ENCODE measurements at places on chromosomes 12 and 14.

GRCh38 chr14:76647697-76648298 lies 113.5 kb upstream of the VASH1 start:
- DNase-seq, result no peak

DNA sequence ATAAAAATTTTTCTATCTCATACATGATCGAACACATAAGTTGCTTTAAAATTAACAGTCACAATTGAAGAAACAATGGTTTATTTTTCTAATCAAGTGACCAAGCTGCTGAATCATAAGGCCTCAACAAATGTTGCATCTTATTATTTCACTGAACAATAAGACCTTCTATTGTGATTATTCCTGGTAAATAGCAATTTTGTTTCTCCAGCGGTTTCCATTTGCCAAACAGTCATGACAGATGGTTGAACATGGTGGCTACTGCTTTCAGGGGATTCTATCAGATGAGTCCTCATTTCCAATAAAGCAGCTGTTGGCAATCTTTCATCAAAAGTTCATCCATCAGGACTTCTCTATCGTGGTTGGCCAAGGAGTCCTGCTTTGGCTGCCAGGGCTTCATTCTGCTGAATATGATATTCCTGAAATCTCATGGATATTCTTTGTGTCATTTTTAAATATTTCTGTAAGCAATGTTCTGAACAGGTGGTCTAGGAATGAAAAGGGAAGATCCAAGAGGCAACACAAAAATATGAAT lies 13.0 kb downstream of the TOMM20L start:
- no peak for DNase-seq

- no peak for DNase-seq
Observed at GRCh38 chr12:42402821-42403411, 76.9 kb downstream of the PPHLN1 start.

DNA sequence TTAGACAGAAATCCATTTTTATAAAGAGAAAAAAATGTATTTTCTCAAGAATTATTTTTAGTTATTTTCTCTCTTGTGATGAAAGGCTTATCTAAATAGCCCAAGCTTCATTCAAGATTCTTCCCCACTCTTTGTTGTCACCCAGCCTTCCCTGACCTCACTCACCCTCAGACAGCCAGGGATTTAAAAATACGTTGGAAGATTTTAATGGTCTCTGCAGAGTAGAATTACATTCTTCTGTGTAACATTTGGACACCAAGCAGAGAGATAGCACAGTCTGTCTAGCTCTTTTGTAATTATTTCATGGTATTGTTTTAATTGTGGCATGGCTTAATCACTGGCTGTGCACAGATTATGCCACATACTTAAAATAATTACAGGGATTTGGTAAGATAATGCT lies 130.3 kb downstream of the IGF1 start:
- no peak for DNase-seq

GRCh38 chr12:64010069-64010686 lies 165.7 kb downstream of the SRGAP1 start:
- DNase-seq, result no peak

Measured in stimulated activated CD4-positive, alpha-beta T cell treated with anti-CD3 and anti-CD28 coated beads, Interleukin-4, amount 100 ng/mL, for 1 hour (primary cell).